Activated naive CD4-positive, alpha-beta T cell (primary cell): ENCODE measurements at places on chromosomes 5 and 9.

- DNase-seq = no peak
Observed at GRCh38 chr9:38284588-38285051, 107.9 kb upstream of the ALDH1B1 start.

GRCh38 chr5:71597001-71597400 lies 9.9 kb downstream of the MCCC2 start:
- no peak for DNase-seq

GRCh38 chr5:170554521-170555267 lies 50.9 kb downstream of the KCNIP1 start:
- DNase-seq = no peak

GRCh38 chr5:108858959-108859358 lies 111.3 kb downstream of the FER start:
- DNase-seq = no peak

GRCh38 chr9:92179286-92180001 lies 64.2 kb upstream of the SPTLC1 start:
- DNase-seq = no peak

GRCh38 chr9:84659313-84659712 lies 10.2 kb upstream of the NTRK2 start:
- DNase-seq = no peak

GRCh38 chr5:33470544-33470943 lies 29.8 kb downstream of the TARS1 start:
- DNase-seq = no peak

GRCh38 chr5:98328015-98328414 lies 445.4 kb upstream of the RGMB start:
- no peak for DNase-seq

DNA sequence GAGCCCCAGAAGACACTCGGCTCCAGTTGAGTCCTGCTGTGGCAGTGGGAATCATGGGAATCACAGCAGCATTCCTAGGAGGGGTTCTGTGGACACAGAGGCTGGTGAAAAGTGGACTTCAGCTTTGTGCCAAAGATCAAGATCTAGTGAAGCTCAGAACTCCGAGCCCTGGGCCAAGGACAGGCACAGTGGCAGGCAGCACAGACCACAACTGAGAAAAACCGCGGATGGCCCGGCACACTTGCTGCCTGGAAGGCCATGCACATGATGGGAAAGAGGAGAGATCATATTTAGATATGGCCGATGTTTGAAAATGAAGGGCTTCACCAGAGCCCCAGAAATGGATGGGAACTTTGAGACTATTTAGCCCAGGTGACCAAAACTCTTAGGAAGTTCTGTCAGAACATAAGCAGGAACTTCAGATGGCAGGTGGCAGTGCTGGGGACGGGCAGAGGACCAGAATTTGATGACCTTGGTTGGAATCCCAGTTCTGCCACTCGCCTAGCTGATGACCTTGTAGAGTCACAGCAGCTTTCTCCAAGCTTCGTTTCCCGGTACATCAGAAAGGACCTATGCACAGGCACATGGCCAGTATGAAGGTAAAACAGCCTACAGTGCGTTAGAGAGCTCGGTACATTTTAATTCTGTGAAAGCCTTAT lies 18.0 kb downstream of the BARHL1 start:
- DNase-seq = no peak

- no peak for DNase-seq
Observed at GRCh38 chr9:98262056-98262455, 6.6 kb upstream of the TBC1D2 start.

- no peak for DNase-seq
Observed at GRCh38 chr9:124940521-124940893, 376 bp downstream of the GOLGA1 start.

DNA sequence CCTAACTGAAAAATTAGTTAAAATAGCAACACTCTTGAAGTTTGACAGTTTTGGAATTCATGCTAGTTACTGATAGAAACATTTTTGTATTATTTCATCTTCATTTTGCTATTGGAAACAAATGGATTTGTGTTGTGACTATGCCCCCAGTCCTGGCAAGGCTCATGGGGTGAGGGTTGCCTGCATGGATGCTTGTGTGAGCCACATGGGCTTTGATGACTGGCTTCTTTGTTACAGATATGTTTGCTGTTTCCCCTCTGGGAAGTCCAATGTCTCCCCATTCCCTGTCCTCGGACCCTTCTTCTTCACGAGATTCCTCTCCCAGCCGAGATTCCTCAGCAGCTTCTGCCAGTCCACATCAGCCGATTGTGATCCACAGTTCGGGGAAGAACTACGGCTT lies 44.2 kb downstream of the CD180 start:
- no peak for DNase-seq

- DNase-seq = no peak
Observed at GRCh38 chr5:127804886-127805426, 101.8 kb downstream of the CCDC192 start.

GRCh38 chr5:115389799-115390382 lies 93.4 kb upstream of the CCDC112 start:
- DNase-seq = no peak

DNA sequence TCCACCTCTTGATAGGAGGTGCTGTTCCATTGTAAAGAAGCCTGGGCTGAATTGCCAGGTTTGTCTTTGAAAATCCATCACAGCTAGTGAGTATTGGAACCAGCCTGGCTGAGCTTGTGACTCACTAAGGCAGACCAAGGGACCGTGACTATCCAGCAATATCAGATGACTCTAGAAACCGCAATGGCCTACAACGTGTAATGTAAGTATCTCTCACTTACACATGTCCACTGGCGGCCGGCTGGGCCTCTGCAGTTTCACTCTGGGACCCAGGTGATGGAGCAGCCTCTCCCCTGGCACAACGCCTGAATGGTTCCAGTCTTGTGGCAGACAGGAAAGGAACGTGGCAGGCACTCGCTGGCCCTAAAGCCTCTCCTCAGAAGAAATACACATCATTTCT lies 3.1 kb upstream of the HRH2 start:
- DNase-seq = no peak

DNA sequence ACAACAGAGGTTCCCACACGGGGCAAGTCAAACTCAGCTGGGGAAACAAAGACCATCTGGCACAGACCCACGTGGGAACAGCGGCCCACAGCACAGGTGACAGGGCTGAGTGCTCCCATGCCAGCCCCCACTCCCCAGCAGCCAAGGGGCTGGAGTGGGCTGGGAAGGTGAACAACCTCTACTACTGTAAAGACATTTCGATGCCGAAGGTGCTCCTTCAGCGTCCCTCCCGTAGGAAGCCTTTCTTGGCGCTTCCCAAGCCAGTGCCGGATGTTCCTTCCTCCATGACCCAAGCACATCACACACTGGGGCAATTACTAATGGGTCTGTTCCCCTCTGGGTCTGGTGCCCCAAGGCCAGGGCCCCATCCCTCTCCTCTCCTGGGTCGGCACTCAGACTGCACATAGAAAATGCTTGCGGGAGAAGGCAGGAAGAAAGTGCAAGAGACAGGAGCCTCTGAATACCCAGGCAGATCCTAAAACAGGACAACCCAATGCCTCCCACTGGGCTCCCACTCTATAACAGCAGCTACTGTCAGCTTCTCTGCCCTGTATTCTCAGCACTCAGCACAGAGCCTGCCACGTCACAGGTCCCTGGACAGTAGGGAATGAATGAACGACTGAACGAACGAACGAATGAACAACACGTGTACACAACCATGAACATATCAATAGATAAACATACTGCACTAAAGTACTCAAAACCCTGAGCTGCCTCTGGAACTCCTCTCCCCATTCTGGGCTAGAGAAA lies 77.0 kb upstream of the LRRTM2 start:
- no peak for DNase-seq

- no peak for DNase-seq
Observed at GRCh38 chr9:72864327-72864726, 88.5 kb downstream of the ALDH1A1 start.

- DNase-seq = no peak
Observed at GRCh38 chr5:141747152-141748141, 65.4 kb upstream of the ARAP3 start.

- no peak for DNase-seq
Observed at GRCh38 chr9:16726029-16726428, 144.4 kb downstream of the BNC2 start.

GRCh38 chr9:89658931-89659330 lies 54.1 kb downstream of the GADD45G start:
- DNase-seq = no peak

GRCh38 chr5:158268286-158268685 lies 409.3 kb upstream of the CLINT1 start:
- DNase-seq = no peak

- DNase-seq = no peak
Observed at GRCh38 chr9:87259543-87260518, 237.8 kb upstream of the DAPK1 start.

DNA sequence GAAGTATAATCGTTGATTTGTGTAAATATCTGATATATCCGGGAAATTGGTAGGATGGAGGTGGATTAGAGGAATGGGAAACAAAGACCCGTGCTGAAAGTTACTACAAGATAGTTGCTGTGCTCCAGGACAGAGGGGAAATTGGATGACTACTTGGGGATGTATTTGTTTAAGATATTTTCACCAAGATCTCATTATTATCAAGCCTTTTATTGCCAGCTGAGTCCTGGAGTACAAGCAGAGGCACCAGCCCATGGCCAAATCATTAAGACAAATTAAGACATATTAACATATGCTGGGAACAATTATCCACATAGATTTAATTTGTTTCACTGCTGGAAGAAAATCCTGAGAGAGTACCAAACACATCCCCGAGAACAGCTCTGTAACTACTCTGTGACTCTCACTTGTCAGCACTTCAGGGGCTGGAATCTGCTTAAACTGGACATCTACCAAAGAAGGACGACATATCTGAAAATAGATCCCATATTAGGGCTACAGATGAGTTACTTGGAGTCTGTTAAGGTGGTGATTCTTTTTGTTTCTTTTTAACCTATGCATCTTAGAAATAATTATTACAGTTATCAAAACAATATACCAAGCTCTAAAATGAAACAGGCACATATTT lies 68.2 kb downstream of the SLC1A1 start:
- no peak for DNase-seq

DNA sequence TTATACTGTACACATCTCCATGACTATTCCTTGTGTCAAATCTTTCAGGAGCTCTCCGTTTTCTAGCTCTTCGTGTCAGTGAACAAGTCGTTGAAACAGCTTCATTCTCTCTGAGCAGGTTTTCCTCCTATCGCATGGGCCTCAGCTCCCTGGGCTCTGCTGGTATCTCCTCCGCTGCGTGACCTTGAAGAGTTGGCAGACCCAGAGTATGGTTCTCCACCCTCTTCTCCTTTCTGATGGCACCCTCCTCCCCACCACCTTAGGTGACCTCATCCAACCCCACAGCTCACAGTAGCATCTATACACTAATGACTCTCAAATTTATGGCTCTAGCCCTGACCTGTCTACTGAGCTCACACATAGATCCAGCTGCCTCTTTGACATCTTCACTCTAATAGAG lies 36.0 kb upstream of the PDE8B start:
- DNase-seq = no peak

DNA sequence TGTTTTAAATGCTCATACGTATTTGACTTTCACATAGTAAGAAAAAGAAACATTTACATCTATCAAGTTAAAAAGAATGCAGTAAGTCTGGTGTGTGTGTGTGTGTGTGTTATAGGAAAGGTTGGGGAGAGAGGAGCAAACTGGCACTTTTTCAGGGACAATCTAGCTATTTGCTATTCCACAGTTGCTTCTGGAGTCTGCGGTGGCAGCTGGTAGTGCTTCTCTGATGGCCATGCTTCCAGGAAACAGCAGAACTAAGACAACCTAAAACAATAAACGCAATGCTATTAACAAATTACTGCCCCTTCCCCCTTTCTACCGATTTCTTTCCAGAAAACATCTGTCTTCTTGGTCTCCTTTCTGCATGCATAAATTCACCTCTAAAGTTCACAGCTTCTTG lies 70.0 kb upstream of the CDH10 start:
- DNase-seq = no peak

- DNase-seq = no peak
Observed at GRCh38 chr5:85538362-85538761, 1079.4 kb upstream of the COX7C start.

DNA sequence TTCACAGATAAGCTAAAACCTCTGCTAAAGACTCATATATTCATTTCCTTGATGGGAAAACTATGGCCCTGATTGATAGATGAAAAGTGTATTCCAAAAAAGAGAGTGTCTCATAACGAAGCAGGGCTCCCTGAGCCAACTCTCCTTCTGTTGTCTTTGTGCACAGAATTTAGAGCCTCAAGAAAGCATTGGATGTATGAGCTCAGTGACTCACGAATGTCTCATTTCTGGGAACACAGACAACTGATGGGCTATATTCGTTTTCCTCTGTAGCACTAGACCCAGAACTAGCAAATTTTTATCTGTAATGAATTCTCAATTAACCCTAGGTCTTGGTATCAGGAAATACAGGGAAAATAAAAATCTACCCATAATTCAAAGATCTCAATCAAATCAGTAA lies 88.4 kb downstream of the LMNB1 start:
- no peak for DNase-seq

DNA sequence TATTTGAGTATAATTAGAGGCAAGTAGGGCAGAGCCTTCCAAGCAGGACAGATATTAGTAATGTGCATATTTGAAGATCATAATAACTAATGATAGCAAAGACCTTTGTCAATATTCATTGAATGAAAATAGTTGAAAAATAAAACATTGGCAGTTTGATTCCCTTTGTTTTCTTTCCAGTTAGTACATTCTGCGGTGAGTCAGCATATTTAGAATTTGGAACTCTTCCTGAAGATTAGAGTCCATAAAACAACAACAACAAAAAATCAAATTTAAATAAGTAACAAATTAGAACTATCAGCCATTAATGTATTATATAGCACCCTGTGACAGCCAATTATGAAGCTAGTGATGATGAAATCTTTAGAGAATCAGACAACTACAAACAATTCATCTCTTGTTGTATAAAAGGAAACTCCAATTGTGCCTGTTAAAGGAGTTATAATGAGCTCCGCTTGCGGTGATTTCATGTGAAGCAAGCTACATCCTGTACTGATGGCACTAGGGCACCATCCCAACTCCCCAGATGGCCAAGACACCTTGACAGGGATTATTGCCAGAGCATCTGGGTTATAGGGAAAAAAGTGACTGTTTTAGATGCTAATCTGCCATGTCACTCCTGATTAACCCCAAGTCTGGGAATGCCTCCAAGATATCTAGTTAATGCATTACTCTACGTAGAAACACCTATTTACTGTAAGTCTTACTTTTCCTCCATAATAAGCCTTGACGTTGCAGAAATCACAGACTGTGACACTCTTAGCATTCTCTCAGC lies 6.8 kb downstream of the IFNA8 start:
- no peak for DNase-seq

- DNase-seq = no peak
Observed at GRCh38 chr9:15936306-15936921, 383.6 kb downstream of the CCDC171 start.

DNA sequence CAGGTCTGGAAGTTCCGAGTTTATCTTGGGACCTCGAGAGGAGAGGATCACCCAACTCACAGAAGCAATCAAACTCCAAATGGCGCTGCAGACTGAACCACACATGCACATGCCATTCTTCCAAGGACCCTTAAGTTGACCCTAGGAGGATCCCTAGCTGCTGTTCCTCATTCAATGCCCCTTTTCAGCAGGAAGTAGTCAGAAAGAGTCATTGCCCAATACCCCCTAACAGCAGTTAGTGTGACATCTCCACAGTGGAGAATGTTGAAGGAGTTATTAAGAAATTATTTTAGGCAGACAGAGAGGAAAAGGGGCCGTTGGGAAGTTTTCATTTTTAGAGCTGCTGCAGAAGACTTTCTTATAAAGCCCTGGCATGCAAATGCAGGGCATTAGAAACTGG lies 229.9 kb upstream of the DAB2 start:
- no peak for DNase-seq
